T1000 (cell line): ENCODE measurements at places on chromosomes 7 and 10.

GRCh38 chr10:92112462-92112861, 178.4 kb downstream of the CPEB3 start:
- no peak for DNase-seq

- DNase-seq = no peak
Observed at GRCh38 chr7:114889646-114890285, 32.1 kb upstream of the MDFIC start.

DNA sequence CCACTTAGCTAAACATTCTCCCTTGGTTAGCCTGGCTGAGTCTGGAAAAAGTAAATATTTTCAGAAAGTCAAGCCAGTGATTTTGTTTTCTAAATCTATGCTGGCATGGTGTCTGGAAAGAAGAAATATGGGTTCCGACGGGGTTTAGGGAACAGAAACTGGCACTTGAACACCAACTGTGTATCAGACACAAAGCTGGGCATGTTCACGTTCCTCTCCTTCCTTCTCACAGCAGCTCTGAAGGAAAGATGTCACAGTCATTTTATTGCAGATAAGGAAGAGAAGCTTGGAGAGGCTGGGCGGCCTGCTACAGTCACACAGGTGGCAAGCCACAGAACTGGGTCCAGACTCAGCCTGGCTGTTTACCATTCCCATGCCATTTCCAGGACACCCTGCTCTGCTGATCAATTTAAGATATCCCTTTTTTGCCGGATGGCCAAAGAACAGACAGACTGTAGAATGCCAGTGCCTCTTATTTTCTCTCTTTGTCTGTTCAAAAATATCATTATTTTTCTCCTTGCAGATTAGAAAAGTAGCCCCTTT, 118.8 kb downstream of the HERPUD2 start:
- DNase-seq = no peak

DNA sequence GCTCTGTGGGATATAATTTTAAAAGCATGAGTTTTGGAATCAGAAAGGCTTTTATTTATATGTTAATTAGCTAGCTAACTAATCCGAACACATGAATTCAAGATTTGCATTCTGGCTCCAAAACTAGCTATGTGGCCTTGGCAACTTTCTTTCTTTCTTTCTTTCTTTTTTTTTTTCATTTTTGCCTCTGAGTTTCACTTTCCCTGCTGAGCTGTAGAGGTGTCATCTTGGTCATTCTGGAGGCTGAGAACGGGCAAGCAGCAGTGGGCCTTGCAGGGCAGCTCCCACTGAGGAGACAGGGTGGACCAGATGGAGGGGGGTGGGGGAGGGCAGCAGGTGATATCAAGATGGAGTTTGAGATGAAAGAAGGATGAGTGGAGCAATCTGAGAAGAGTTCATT, 24.8 kb upstream of the SFMBT2 start:
- DNase-seq = no peak

- no peak for DNase-seq
Observed at GRCh38 chr7:139799586-139799985, 21.8 kb upstream of the HIPK2 start.
